Stimulated activated CD8-positive, alpha-beta memory T cell treated with anti-CD3 and anti-CD28 coated beads, Interleukin-15, amount 100 ng/mL, for 24 hours (primary cell): ENCODE measurements at places on chromosomes 4 and X.

- DNase-seq, result no peak
Observed at GRCh38 chr4:189046642-189047041, 894.0 kb upstream of the FRG1 start.

GRCh38 chrX:20317873-20318272, 51.2 kb upstream of the RPS6KA3 start:
- no peak for DNase-seq

- no peak for DNase-seq
Observed at GRCh38 chrX:136768469-136769084, 12.2 kb downstream of the ARHGEF6 start.

- DNase-seq, result no peak
Observed at GRCh38 chr4:42280327-42281095, 116.8 kb upstream of the SHISA3 start.

- no peak for DNase-seq
Observed at GRCh38 chr4:173835903-173836302, 305.9 kb upstream of the HAND2 start.

DNA sequence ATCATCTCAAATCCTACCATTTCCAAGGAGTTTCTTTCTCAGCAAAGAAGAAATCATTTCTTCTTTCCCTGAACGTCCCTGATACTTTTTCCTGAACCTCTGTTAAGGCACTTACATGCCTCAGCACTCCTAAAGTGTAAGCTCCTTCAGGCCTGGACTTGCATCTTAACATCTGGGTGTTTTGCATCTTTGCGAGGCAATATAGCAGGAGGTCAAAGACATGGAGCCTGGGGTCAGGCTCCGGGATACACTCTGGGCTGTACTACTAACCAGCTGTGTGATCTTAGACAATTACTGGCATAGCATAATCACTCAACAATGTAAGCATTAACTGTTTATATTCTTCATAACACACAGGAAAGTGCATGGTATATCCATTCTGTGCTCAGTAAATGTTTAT, 275.5 kb upstream of the BOD1L1 start:
- no peak for DNase-seq

DNA sequence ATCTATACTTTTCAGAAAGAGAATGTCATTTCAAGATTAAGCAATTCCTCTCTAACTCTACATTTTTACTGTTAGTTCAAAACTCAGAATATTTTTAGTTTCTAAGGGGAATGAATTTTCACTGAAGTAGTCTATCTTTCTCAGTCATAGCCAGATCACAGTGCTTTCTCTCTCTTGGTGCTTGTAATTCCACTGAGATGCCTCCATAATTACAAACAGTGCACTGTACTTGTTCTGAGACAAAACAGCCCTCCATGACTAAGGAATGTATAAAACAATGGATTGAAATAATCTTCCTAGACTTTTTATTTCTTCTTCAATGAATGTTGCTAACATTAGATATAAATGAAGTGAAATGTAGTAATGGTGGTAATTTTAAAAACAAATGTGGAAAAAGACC, 603.2 kb upstream of the FAM241A start:
- DNase-seq, result no peak

GRCh38 chr4:105369988-105370387, 103.9 kb downstream of the PPA2 start:
- DNase-seq, result no peak

DNA sequence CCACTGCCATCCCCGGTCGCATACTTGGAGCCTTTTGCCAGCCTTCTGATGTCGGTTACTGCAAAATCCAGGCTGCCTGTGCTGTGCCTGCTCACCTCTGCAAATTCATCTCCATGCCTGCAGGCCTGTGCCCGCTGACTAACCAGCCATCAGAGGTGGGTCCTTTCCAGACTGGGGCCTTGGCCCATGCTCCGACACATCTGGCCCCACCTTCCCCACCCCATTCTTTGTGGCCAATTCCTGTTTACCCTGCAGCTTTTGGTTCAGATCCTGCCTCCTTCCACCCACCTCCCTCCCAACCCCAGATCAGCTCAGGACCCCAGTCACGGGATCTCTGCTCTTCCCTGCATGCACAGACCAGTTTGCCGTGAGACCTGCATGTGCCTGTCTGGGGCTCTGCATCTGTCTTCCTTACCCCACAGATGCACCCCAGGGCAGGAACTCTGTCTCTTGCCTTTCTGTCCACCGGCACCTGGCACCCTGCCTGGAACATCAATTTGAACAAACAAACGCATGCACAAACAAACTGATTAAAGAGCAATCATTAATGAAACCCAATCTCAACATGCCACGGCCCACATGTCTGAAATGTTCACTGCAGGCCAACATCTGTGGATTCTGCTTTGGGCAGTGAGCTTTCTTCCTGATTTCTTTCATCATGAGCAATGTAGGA, 112.8 kb upstream of the PSAPL1 start:
- DNase-seq, result no peak

DNA sequence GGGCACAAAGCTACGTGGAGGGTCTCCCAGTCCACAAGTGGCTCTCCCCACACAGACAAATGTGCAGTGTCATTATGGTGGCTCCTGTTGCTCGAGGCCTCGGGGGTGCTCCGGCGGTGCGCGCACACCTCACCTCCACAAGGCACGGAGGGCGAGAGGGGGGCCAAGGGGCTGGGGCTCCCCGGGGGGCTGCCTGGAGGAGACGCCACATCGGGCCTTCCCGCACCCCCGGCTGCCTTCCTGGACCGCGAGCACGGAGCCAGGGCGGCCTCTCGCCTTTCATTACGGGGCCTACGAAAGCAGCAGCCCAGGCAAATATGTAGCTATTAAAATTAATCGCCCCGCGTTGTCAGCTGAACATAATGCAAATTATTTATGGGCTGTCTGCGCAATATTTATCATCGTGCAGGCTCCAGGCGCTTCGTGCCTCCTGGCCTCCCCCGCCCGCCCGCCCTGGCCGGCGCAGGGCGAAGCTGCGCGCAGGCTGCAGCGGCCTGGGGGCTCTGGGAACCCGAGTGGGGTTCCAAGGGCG, 70.8 kb upstream of the BCOR start:
- no peak for DNase-seq

DNA sequence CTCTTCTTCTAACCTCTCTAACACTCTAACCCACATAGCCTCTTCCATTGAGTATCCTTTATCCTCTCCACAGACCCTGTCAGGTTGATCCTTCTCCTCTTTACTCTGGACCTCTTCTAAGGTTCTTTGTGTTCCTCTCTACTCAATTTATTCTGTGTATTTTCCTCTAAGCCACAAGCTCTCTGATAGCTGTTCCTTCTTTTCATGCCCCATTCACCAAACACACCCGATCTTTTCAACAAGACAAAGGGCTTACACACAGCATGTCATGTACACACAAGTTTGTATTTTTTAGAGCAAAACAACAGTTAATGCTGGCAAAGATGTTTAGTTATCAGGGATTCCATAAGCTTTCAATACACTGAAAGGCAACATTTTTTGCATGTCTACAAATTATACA, 1.9 kb downstream of the SPIN2B start:
- no peak for DNase-seq

- no peak for DNase-seq
Observed at GRCh38 chrX:69050051-69050765, 115.0 kb downstream of the PJA1 start.

GRCh38 chr4:84258905-84259830, 239.9 kb downstream of the NKX6-1 start:
- DNase-seq, result no peak

GRCh38 chr4:122906859-122907305, 15.5 kb downstream of the NUDT6 start:
- DNase-seq, result no peak

DNA sequence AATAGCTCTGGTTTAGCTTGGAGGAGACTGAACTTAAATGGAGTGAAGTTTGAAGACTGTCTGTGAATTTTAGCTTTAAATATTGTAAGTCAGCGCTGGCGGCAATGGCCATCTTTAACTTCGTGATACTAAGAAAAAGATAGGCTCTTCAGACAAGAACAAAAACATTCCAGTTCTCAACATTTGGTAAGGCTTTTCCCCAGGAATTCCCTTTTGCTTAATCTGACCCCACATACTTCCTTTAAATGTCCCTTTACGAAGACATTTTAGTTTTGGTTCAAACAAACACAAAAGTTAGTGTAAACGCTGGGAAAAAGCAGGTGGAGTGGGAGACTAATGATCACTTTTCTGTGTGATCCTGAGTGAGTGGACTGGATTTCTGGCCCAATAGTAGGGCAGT, 106.2 kb downstream of the MAML3 start:
- no peak for DNase-seq

DNA sequence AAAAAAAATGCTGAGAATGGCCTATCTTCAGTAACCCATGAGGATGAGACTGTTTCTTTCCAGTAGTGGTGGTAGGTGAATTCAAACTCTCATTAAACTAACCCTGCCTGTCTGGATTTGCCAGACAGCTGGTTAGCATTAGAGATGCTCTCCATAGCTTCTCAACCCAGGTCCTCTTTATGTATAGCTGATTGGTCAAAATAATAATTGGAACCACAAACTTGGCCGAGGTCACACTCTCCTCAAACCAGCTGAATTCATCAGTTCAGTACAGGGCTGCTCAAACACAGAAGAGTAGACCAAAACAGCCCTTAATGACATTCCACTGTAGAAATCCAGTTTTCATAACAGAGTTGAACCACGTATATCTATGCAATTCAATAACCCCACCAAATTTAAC, 85.3 kb downstream of the HCCS start:
- no peak for DNase-seq

GRCh38 chr4:123978637-123979036, 582.0 kb downstream of the SPRY1 start:
- no peak for DNase-seq

GRCh38 chr4:123706973-123707372, 310.4 kb downstream of the SPRY1 start:
- DNase-seq, result no peak

GRCh38 chr4:53208753-53209152, 157.1 kb downstream of the SCFD2 start:
- DNase-seq, result no peak

- DNase-seq, result no peak
Observed at GRCh38 chr4:17077105-17077504, 178.7 kb upstream of the LDB2 start.

- DNase-seq, result no peak
Observed at GRCh38 chr4:170671171-170671570, 581.4 kb upstream of the AADAT start.

DNA sequence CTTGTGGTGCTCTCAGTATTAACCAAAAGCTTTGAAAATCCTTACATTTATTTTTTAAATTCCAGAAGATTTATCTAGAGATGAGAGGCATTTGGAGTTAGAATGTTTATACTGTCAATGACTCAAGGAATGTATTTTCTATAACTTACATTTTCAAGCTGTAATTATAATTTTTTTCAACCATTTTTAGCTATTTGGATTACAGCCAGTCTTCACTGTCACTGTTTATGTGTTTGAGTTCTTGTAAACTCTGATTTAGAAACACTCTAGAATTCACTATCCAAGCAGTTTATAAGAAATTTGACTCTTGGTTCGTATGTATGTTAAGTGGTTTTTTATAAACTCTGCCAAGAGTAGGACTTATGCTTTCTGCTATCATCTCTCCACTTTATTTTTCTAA, 36.7 kb upstream of the GUCY1A1 start:
- DNase-seq, result no peak

GRCh38 chr4:1727117-1728031, 6.1 kb downstream of the TACC3 start:
- no peak for DNase-seq

- no peak for DNase-seq
Observed at GRCh38 chr4:142824368-142824767, 21.7 kb downstream of the INPP4B start.

GRCh38 chrX:119783026-119783425, 8.4 kb downstream of the RPL39 start:
- DNase-seq, result no peak

DNA sequence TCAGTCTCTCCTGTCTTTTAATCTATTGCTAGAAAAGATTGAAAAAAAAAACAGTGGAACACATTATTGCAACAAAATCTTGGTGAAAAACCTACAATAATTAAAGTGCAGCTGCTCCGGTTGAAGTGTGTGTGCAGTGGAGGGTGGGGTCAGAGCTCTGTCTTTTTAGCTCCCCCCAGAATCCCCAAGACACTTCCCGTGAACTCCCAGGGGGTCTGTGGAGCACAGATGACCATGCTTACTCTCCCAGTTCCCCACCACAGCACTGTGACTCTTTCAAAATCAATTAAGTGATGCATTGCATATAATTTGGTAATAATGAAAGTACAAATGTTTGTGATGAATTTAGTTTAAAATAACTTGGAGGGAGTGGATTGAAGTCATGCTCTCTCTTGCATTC, 15.7 kb upstream of the SLC10A4 start:
- no peak for DNase-seq

DNA sequence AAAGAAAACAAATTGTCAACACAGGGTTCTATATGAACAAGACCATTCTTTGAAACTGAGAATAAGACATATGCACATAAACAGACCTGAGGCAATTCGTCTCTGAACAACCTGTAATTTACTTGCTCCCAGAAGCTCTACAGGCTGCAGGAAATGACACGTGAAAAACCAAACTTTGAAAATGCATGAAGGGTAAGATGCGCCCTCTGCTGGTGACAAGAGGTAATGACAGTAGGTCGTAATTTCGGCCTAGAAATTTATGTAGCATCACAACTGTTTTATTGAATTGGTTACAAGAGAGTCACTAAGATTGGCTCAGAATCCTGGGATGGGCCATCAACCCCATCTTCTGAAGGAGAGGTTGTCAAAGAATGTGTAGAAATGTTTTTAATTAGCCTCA, 276.5 kb downstream of the PPP4R3C start:
- no peak for DNase-seq

GRCh38 chrX:112851806-112852205, 11.2 kb upstream of the AMOT start:
- no peak for DNase-seq

- no peak for DNase-seq
Observed at GRCh38 chrX:29488919-29489318, 726.4 kb upstream of the MAGEB2 start.

DNA sequence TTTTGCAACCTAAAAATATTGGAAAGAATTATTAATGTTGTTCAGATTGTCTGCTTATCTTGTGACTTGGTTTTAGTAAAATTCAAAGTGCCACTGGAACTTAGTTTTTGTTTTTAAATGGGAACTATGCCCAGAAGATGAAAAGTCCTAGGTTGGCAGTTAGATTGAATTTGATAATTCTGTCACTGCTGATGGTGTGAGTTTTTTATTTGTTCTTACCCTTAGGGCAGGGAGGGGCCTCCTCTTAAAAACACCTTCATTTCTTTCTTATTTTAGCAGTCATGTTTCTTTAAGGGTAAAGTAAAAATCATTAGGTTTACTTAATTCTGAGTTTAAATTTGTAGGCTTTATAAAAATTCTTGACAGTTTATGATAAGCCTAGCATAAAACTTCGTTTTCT, 80.6 kb downstream of the AFF1 start:
- DNase-seq, result no peak

- DNase-seq, result no peak
Observed at GRCh38 chrX:129093706-129094105, 429.6 kb downstream of the SMARCA1 start.
